ENCODE measurements at places on chromosomes 11 and 22.

DNA sequence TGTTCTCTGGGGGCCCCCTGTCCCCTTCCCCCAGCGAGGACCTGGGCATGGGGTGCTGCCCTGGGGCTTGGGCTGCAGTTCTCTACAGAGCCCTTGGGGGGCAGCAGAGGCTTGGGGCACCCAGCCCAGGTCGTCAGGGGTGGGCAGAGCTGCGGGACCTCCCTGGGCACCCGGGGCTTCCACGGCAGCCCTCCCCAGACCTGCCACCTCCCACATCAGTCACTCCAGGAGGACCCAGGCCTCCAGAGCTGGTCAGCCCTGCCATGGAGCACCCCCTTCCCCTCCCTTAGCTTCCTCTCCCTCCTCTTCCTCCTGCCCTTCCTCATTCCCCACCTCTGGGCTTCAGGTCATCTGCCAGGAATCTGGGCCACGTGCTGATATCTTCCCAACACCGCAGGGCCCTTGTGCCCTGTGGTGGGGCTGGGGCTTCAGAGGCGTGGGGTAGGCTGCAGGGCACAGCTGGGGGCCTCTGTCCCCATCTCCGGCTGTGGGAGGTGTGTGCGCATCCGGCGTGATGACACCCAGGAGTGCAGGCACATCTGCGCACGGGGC, 5.8 kb downstream of the TSPAN4 start:
- peak; percentile 59 for DNase-seq

GRCh38 chr11:131951121-131951520, 580.7 kb downstream of the NTM start:
- no peak for DNase-seq

DNA sequence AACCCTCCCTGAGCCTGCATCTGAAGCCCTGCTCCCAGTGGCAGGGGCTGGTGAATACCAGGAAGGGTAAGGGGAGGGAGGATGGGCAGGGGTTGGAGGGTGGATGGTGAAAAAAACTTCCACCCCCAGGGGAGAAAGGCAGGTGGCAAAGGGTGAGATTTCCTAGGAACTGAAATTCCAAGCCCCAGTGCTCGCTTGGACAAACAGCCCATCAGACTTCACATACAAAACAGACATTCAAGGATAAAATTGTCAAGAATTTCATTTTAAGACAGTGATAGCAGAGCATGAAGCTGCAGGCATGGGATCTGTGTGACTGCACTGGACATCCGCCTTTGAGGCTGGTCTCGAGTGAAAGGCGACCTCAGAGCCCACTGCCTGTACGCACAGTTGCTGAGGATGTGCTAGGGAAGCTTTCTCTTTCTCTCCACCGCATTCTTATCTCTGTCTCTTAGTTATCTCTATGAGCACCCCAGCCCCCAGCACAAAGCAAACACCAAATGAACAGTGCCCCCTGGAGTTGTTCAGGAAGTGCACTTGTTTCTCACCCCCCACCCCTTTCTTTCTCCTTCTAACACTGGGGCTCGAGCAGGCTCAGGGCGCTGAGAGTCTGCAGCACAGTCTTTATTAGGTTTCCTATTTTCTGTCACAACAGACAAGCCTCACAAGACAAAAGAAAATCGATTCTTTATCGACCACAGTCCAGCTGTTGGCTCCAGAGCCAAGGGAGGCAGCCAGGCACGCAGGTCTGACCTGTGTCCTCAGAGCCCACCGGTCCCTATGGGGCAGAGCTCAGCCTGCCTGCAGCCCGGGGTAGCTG, 237.3 kb upstream of the NCAM1 start:
- no peak for DNase-seq

- no peak for DNase-seq
These were observed at the start of gene MISFA for GRCh38 chr11:18599739-18600230. Gene MISFA, plus strand, starts transcription at chr11:18599789. Its CDS starts 140 bp downstream, at chr11:18599929.

- no peak for DNase-seq
These were observed 40.6 kb downstream of the RSF1 start for GRCh38 chr11:77779935-77780334.

Data from activated CD4-positive, alpha-beta T cell treated with anti-CD3 and anti-CD28 coated beads, Interleukin-2, amount 50 U/mL, for 4 hours (primary cell).